ENCODE measurements at places on chromosomes 7 and 10.

- no peak for DNase-seq
These were observed 44.5 kb downstream of the RBM28 start for GRCh38 chr7:128299109-128299607.

GRCh38 chr7:128831178-128831993 lies 1.2 kb downstream of the FLNC start:
- DNase-seq, result no peak

DNA sequence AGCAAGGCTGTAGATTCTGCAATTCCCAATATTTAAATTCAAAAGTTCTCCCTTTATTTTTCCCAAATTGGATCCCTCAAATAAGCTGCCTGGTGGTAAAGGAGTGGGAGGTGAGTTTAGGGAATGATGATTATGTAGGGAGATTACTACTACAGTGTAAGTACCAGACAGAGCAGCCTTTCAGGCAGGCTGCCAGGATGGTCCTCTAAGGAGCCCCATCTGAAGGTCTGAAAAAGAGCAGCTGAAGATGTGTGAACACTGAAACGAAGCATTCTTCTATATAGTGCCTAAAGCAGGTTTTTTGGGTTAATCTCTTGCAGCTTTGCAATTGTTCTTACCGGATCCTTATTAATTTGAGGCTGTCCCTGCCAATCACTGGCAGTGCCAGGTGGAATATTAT lies 84.7 kb downstream of the CREB5 start:
- no peak for DNase-seq

DNA sequence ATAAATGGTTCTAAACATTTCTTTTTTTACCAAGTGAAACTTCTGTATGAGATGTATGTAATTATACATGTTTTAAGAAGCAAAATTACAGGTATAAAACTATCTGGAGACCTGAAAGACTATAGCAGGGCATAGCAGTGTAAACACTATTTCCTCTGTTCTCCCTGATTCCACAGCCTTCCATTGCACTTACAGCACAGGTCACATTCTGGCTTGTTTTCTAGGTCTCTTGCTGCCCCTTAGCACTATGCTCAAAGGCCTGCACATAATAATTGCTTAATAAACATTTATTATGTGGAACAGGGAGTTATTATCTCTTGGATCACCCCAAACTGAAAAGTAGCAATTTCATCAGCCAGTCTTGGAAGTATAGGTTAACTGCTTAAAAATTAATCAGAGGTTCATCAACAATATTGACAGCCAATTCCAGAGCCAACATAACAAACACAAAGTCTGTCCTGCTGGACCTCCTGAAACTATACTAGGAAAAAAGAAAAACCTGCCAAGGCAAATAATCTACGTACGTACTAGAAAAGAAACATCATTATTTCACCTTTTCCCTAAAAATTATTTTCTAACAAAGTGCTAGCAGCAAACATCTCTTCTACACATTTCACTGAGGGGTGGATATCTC lies 43.2 kb downstream of the PANK1 start:
- DNase-seq, result no peak

DNA sequence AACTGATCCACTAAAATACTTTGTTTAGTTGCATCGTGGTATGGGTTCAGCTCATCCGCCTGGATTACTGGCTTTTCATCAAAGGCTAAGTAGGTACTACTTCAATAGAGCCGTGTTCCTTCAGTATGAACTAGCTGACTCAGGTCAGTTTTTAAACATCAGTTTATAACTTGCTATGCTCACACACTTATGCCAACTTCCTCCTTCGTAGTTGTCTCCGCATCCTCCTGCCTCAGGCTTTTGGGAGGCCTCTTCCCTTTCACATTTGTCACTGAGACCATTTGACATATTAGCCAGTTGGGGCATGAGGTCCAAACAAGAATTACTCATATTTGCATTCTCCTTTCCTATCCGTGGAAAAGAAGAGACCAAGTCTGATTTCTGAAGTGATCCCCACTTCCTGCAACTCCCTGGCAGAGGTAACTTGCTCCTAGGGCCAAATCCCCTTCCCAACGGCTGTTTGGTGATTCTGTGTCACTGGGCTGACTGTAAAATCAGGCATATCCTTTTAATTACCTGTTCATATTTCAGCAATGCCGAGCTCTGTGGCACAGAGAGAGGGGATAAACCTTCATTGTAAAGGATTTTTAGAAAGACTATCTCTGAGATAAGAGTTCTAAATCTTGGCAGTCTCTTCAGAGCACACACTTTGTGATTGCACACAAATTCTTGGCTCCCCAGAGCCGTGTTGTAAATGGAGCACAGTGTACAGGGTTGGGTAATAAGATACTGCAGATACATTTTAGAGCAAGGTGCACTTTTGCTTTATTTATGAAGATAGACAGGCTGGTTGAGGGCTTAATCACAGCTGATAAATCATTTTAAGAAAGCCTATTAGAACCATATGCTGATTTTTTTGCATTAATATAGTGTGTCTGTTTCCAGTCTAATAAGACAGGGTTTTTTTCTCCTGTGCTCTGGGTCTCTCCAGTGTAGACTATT lies 108.0 kb downstream of the CREB5 start:
- no peak for DNase-seq
